ENCODE measurements at places on chromosomes 3 and 15. TPM values are rescaled to one million over a fixed set of nuclear protein-coding genes. Genes with fewer than 3 reads are reported as not detected.

The ALAS1 gene
- 39.0 TPM for total RNA-seq

DNA sequence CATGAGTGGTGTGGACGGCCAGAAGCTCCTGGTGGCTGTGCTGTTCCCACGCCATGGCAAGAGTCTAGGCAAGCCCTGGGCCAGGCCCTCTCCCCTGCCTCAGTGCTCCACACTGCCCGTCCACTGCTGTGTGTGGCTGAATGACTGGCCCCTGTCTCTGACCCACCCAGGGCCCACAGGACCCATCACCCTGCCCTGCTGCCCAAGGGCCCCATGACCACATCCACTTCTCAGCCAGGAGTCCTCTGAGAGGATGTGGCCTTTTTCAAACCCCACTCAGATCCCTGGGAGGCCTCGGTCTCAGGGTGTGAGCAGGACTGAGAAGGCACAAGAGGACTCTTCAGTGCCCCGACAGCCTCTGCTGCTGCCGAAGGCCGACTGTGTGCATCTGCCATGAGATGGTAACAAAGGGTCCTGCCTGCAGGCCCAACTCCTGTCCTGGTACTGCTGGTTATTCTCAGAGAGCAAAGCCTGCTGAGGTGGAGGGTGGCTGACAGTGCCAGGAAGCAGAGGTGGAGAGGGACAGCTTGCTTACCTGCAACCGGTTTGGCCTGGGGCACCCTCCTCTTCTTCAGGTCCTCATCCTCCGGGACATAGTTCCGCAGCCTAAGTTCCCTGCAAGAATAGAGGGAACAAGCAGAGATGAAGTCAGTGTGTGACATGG lies 47.5 kb downstream of the PTH1R start:
- no peak for DNase-seq

- DNase-seq: peak; percentile 39
Observed at GRCh38 chr3:40719660-40720287, 195.0 kb downstream of the ZNF621 start.

DNA sequence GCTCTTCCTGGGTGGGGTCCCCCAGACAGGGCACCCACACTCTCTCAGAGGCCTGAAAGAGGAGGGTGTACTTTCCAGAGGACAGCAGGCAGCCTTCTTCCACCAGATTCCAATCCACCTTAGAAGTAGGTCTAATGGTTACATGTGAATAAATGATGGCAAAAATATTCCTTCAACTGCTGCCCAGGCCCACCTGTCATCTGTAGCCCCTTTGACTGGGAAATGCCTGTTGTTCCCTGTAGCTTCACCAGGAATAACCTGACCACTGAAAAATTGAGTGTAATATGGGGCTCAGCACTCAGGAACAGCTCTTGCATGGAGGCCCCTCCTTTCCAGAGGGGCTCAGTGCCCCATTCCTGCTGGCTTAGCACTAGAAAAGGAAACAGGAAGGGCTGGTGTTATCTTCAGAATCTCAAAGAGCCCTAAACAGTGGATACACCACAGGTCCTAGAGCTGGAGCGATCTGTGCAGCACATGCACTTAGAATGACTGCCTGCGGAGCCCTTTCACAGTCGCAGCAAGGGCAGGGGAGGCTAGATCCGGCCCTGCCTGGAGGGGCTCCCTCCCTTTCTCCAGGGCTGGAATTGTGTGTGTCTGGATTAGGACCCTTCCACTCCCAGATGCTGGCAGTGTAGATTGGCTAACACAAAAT lies 32.1 kb downstream of the SLC22A14 start:
- DNase-seq: no peak

The TUSC7 gene
- not detected for total RNA-seq

GRCh38 chr3:4994823-4995499 lies 15.7 kb downstream of the BHLHE40 start:
- DNase-seq: peak; percentile 97

DNA sequence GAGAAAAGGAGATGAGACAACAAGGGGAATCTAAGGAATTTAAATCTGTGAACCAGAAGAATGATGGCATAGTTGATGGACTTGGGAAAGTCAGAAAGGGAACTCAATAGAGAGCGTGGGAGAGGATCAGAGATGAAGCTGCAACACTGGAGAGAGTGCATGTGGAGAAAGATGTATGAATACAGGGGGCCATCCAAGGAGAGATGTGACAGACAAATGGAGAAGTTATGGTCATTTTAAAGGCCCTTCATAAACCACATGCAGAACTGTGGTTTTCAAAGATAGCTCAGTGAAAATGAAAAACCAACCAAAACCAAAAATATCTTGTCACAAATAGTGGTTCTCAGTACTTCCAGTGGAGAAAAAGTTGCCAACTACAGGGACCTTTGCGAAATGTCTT lies 265.2 kb downstream of the SUCLG2 start:
- no peak for DNase-seq

GRCh38 chr3:160780245-160780644 lies 24.2 kb downstream of the PPM1L start:
- no peak for DNase-seq

The ERC2 gene
- total RNA-seq: 1.2 TPM

The DGKG gene
- 14.4 TPM for total RNA-seq

The SLC22A13 gene
- not detected for total RNA-seq

DNA sequence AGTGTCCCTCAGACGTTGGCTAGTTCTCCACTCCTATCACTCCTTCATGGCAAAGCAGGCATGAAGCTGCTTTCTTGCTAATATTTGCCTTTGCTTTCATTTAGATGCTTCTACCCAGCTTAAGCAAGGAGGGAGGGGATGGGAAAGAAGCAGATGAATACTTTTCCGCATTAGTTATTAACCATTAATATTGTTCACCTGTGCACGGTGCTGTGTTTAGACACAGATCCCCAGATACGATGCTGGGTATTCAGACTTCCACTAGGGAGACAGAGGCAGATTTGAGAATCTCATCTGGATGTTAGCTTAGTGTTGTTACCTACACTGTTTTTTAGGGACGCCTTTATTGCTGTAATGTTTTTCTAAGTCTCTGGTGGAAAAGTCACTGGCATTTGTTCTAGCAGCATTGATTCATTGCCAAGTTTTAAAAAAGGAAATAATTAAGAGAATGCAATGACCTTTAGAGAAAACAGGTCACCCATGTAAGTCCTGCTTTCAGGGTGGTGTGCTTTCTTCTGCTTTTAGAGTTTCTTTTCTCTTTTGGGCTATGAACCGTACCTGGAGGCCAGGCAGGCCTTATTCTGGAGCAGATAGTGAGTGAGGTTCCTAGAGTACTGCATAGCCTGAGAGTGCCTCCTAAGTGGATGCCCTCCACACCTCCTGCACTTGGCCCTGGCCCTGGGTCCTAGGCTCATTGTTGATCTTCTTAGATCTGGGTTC lies 55.5 kb downstream of the MYZAP start:
- DNase-seq: no peak

DNA sequence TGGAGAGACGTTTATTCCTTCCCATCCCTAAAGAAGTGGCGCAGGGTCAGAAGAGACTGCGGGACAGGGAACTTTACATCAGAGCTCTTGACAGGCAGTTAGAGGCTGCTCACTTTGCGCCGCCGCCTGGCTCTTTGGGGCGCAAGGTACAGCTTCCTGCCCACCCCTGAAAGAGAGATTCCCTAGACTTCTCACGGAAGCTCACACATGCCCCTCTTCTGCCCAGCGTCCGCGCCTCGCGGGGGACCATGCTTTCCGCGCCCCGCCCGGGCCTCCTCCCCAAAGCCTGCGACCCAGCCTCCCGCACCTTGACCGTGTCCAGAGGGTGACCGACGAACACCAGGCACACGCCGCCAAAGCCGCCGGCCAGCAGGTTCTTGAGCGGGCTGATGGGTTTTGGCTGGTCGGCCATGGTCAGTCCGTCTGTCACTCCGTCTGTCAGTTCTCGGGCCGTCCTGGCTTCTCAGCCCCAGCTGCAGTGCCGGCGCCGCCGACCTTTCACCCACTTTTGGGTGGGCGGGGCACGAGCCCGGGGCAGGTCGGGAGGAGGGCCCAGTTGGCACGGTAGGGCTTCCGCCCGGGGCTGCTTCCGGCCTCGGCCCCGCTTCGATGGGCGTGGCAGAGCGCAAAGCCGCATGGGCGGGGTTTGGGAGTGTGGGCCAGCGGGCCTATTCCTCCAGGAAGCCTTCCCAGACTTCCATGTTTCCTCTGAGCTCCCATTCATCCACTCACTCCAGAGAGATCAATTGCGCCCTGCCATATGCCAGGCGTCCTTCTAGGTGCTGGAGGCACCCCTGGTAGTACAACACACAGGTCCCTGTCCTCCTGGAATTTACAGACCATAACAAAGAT lies at the start of gene SLC25A20:
TSS of gene SLC25A20 (minus strand) at position 500 of the 852 bp plus-strand sequence. CDS start at position 412, 88 bp downstream.
- DNase-seq: peak; percentile 79

DNA sequence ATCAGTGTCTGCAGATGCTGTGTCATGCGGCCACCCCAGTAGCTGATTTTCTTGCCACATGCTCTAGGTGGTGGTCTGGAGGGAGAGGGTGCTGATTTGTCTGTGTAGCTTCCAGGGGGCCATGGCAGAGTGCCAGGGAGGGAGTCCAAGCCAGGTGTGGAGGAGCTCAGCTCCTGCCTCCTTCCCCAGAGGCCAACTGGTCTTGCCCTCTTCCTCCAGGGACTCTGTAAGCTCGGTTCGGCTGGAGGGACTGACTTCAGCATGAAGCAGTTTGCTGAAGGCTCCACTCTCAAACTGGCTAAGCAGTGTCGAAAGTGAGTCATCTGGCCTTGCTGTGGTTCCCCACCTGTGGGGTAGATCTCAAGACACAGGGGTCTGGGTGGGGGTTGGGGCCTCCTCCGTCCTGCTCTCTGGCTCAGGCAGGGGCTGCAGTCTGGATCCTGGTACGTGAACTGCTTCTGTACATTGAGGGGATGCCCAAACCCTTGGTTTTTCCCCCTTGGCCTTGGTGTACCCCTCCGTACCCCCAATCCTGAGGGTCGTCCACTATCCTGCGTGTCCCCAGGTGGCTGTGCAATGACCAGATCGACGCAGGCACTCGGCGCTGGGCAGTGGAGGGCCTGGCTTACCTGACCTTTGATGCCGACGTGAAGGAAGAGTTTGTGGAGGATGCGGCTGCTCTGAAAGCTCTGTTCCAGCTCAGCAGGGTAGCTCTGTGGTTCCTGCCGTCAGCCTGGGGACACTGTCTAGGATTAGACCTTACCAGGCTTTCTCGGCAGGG lies 6.9 kb upstream of the RCCD1 start:
- no peak for DNase-seq

The CRYBG3 gene
- 16.4 TPM for total RNA-seq

GRCh38 chr15:20358779-20359414 lies 182.7 kb downstream of the GOLGA6L6 start:
- DNase-seq: no peak

GRCh38 chr3:104102386-104102785 lies 1264.3 kb upstream of the ALCAM start:
- DNase-seq: peak; percentile 54

- DNase-seq: no peak
Observed at GRCh38 chr3:188053036-188053340, 101.0 kb upstream of the LPP start.

DNA sequence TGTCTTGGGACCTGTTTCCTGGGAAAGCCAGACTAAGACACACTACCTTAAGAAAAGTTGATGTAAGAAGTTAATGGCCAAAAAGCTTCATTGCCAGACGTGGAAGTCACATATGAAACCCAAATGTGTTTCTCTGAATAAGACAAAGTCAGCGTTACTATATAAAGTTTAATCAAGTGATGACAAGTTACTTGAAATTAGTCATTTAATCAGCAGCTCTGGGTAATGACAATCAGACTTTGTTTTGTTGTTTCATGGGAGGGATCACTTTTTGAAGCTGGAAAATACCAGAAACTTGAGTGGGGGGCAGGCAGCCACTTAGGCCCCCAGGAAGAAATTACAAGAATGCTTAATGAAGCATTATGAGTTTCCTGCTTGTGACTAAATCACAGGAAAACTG lies 218.6 kb downstream of the PTPRG start:
- DNase-seq: no peak

DNA sequence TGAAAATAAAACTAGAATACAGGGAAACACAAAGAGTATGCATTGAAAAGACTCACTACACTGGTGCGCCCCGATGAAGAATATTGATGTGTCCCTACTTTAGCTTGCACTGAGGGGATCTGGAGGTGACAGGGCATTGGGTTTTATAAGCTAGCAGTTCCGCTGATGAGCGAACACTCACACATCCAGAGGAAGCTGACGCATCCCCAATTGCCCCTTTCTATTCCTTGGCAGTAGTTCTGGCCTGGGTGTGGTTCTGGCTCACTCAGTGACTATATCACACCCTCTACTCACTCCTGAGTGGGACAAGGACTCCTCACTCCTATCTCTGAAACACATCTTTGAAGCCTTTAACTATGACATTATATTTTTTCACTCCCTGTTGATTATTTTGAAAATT lies 71.0 kb downstream of the B3GNT5 start:
- peak; percentile 72 for DNase-seq

DNA sequence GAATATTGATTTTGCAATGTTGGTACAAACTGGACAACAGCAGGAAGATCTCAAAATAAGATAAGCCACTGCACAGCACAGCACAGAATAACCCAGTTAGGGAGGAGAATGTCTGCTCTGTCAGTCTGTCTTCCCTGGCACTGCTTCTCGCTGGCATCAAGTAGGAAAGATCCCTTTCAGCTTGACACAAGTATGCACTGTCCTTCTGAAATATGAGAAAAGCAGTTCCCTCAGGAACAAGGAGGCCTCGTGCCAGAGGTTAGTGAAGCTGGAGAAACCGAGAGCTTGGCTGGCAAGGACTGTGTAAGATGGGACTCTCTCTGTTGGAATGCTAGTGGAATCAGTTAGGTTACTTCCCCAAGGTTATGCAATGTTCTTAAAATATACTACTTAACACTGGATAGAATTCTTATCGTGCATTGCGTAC lies 59.1 kb downstream of the FMN1 start:
- no peak for DNase-seq

Measured in M059J (cell line).